ENCODE measurements at places on chromosomes 1 and 21. TPM values are rescaled to one million over a fixed set of nuclear protein-coding genes. Genes with fewer than 3 reads are reported as not detected.

Gene NUDT4B
- 0.70 TPM for total RNA-seq

Gene TDRD5
- not detected for total RNA-seq

Gene COL9A2
- 7.2 TPM for total RNA-seq

Gene PRAMEF12
- not detected for total RNA-seq

Gene INKA2
- 2.8 TPM for total RNA-seq

Gene C1orf87
- total RNA-seq: not detected

Gene MANEAL
- total RNA-seq: 1.8 TPM

Gene FCRL5
- total RNA-seq: not detected

Gene MYOC
- total RNA-seq: not detected

Gene KLHL17
- 28.6 TPM for total RNA-seq

Gene DNALI1
- total RNA-seq: 0.18 TPM

Data from activated CD4-positive, alpha-beta memory T cell treated with anti-CD3 and anti-CD28 coated beads, Interleukin-2, amount 10 ng/mL, durations not matched to agents 7 days and 5 days (primary cell).